ENCODE measurements at places on chromosomes 16 and 17.

DNA sequence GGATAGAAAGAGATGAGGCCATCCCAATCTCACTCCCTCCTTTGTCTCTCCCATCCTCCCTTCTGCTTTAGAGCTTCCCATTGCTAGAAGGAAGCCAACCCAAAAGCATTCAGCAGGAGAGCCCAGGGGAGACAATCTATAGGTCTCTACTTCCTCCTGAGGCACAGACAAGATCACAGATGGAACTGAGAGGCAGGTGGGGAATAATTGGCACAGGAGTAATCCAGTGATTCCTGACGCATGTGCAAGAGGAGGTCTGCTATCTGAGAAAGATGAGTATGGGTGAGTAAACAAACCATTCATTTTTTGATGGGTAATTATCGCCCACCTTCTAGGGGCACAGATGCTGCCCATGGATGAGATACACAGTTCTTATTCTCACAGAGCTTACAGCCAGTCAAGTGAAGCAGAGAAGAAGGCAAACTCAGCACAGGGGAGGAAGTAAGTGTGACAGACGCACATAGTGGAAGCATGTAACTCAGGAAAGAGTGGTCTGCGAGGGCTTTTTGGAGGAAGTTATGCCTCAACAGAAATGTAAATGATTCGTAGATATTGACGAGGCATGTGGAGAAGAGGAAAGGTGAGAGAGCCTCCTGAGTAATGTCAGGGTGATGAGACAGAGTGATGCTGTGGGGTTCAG lies 88.9 kb upstream of the HLF start:
- DNase-seq, result peak; percentile 19

DNA sequence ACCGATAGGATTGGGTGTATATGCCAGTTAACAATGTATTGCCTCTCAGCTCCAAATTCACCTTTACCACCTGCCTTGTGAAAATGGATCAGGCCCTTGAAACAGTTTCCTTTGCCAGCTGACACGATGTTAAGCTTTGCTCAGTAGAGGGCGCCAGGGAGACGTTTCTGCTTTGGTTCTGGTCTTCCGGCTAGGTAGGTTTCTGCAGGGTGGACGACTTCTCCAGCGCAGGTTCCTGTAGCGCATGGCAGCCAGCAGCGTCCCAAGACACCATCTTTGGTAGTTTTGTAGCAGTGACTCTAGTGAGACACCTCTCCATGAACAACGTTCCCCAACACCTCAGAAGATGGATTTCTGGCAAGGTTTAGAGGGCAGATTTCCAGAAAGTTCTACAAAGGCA lies 24.0 kb downstream of the SYCE1L start:
- DNase-seq, result no peak

DNA sequence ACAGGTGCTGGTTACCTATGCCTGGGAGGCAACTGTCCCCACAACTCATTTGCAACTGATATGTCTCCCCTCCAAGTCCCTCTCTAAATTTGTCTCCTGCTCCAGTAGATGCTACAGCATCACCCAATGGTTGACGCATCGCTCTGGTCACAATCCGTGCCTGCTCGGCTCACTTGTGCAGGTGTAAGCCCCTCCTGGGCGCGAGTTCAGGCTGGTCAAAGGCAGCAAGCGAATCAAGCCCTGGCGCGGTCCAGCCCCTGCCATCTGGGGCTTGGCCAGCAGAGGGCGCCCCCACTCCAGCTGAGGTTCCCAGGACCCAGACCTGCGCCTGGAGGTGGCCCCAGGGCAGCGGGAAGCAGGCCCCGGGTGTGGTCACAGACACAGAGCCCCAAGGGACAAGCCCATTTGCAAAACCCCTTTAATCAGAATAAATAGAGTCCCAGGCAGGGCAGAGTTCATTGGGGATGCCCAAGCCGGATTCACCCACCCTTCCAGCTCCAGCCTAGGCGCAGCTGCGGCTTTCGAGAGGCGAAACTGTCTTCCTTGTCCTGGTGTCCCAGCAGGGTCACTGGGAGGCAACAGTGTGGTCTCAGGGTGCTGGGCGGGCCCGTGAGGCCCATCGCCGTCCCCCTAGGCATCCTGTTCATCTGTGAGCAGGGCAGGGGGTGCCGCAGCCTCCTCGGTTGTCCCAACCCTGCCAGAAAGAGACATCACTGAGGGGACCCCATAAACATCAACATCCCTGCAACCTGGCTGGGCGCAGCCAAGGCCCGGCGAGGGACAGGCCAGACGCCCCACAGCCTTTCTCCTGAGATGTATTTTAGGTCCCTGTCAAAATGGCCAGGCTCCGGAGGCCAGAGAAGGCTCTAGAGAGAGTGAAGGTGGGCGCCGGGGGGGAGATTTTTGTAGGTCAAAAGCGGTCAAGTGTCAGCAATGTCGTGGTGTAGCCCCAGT lies 15.8 kb downstream of the TMC6 start:
- peak; percentile 77 for DNase-seq

GRCh38 chr17:40529991-40530390 lies 28.6 kb upstream of the TNS4 start:
- DNase-seq, result no peak

GRCh38 chr16:55136356-55137150 lies 187.4 kb upstream of the IRX6 start:
- DNase-seq, result no peak

DNA sequence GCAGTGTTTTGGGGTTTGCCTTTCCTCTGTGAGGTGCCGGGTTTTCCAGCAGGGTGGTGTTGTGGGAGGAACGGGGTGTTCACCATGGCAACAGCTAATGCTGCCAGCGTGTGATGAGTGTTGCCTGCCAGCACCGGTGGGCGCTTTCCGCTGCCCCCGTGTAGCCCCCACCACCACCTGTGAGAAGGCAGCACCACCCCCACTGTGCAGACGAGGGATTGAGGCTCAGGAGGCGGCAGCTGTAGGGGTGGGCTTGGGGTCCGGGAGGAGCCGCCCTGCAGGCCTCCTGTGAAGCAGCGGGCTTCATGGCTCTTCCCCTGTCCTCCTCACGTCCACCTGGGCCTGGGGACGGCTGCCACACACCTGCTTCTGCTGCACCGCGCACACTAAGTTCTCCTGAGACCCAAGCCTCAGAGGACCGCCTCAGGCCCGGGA lies 5.2 kb downstream of the RAB40C start:
- DNase-seq, result no peak

- DNase-seq, result no peak
Measured at GRCh38 chr17:79627184-79627765, 16.4 kb upstream of the RBFOX3 start.

DNA sequence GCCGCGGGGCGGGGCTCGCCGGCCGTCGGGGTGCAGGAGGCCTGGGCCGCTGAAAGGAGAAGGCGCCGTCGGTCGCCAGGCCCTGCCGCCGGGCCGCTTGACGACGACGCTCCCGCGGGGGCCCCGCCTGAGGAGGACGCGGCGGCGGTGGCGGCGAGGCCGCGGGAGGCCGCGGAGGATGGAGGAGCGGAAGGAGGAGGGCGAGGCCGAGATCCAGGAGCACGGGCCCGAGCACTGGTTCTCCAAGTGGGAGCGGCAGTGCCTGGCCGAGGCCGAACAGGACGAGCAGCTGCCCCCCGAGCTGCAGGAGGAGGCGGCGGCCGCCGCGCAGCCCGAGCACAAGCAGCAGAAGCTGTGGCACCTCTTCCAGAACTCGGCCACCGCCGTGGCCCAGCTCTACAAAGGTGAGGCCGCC lies 430 bp downstream of the HAPSTR1 start:
- no peak for DNase-seq

DNA sequence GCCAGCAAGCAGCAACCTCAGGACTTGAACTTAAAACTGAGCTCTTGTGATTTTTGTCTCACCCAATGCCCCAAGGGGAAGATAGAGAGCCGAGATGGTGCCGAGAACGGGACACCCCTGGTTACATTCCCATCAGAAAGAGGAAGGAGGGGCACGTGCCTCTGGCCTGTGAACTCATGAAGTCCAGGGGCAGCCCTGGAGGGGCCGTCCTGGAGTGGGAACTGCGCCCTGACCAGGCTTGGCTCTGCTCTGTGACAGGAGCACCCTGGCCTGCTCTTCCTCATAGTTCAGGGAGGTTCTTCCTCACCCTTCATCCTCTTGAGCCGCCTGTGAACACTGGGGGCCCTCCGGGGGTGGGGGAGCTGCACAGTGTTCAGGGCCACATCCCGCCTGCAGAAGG lies 130.3 kb upstream of the FOXF1 start:
- no peak for DNase-seq

DNA sequence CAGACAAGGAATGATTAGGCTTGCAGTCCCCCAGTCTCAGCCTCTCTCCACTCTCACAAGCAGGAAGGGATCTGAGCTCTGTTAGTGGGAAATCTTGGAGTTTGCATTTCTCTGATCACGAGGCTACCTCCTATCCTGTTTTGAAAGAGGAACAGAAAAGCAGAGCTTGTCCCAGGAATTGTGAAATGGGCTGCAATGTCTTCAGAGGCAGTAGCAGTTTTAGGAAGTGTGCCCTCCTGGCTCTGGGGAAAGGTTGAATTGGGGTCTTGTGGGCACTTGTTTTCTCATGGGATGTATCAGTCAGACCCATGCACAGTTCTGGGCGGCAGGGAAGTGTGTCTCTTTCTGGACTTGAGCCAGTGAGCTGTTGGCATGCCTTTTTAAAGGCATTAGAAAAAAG lies 22.8 kb downstream of the NUP85 start:
- DNase-seq, result no peak

- DNase-seq, result no peak
Measured at GRCh38 chr16:62272035-62272434, 235.8 kb upstream of the CDH8 start.

All from KBM-7 (cell line).